ENCODE measurements at places on chromosomes 16 and 17. TPM values are rescaled to one million over a fixed set of nuclear protein-coding genes. Genes with fewer than 3 reads are reported as not detected.

SEPTIN1 gene
- 0.55 TPM for total RNA-seq

CTRB1 gene
- not detected for total RNA-seq

DNA sequence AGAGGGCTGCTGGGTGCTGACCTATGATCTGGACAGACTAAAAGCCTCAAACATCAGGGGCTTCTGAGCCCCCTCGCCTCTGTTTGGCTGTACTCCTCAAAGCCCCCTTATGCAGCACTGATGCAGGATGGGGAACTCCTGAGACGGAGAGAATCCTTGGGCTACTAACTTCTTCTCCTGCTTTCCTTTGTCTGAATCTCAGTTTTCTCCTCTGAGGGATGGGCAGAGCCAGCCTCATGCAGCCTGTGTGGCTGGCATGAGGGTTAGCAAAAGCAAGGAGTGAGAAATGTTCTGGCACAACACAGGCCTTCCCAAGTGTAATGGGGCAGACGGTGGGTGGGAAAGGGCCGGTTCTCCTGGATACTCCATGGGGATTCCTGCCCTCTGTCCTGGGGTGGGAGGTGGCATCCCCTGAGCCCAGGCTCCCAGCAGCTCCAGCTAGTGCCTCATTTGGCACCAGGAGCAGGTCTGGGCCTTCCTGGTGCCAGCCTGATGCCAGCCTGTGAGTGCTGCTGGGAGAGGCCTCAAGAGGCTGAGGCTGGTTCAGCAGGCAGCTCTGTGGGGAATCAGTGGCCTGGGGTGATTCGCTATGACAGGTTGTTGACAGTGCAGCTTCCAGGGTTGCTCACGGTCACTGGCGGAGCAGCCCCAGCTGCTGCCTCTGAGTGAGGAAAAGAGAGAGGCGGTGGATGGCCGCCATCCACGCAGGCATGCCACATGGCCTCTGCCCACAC is 4.0 kb upstream of the BRD7 start:
- no peak overlapping the region for H3K27ac ChIP-seq
- H3K4me3 ChIP-seq, result no peak overlapping the region
- H3K4me1 ChIP-seq, result no peaks in the 10 kb centered on the region
- DNase-seq, result peak; percentile 55

DNA sequence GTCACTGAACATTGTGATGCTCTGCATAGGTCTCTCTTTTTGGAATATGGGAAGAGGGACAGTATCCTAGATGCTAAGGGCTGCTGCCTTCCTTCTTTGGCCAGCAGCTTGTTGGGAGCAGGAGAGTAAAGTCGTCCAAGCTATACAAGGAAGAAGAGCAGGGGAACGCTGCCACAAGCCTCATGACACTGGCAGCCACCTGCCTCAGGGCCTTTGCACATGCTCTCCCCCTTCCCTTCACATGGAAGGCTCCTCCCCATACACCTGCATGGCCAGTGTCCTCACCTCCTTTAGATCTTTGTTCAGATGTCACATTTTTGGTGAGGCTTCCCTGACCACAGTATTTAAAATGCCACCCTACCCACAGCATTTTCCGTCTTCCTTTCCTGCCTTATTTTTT is 78.1 kb upstream of the CRHR1 start:
- no peak overlapping the region for H3K4me3 ChIP-seq
- H3K27ac ChIP-seq, result peak overlapping the region; percentile 69
- H3K27me3 ChIP-seq, result no peaks in the 10 kb centered on the region
- H3K4me1 ChIP-seq, result peaks cover 37% of the 10 kb centered on the region
- no peaks in the 10 kb centered on the region for H3K36me3 ChIP-seq

TBX2 gene
- 8.5 TPM for total RNA-seq

All from PC-3 (cell line).